ENCODE measurements at places on chromosomes 3 and 15. TPM values are rescaled to one million over a fixed set of nuclear protein-coding genes. Genes with fewer than 3 reads are reported as not detected.

Gene PCSK6
- 0.28 TPM for total RNA-seq

Gene LRTM1
- not detected for total RNA-seq

Gene PRTG
- total RNA-seq, result not detected

Gene TTLL13
- 0.63 TPM for total RNA-seq

DNA sequence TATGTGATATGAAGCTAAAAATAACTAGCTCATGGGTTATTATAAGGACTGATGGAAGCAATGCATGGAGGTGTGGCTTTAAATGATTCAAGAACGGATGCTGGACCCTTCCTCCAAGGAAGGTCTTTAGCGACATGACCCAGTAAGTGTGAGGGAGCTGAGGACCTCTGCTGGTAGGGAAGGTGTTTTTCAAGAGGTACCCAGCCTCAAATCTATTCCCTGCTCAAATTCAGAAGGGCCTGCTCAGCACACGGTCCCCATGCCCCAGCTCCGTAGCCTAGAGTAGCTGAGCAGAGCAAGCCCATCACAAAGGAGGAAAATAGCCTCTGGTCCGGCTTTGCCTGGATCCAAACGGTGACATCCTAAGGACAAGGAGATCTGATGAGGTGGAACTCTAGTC is 266.2 kb upstream of the IGF1R start:
- DNase-seq, result no peak

DNA sequence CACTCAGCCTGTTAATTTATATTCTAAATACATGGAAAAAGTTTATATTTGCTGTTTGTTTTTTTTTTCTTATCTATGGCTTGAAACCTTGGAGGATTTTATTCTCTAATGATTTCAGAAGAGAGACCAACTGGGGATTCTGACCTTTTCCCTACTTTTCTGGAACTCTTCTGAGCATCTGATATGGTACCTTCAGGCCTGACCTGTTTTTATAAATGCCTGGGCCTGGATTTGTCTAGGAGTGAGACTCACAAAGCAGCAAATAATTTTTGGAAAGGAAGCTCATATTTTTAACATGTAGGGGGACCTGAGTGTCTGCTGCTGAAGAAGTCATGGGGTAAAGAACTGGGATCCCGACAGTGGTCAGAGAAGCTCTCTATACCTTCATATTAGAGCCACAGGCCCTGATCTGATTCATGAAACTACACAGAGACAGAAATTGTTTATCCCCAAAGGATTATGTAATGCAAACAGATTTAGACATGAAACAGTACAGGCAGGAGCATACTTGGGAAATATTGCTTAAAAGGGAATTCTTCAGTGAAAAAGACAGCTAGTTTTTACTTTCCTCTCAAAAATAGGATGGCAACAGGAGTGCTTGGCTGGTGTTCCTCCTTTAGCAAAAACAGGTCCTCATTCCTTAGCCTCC is 15.9 kb downstream of the PPM1L start:
- DNase-seq, result no peak

DNA sequence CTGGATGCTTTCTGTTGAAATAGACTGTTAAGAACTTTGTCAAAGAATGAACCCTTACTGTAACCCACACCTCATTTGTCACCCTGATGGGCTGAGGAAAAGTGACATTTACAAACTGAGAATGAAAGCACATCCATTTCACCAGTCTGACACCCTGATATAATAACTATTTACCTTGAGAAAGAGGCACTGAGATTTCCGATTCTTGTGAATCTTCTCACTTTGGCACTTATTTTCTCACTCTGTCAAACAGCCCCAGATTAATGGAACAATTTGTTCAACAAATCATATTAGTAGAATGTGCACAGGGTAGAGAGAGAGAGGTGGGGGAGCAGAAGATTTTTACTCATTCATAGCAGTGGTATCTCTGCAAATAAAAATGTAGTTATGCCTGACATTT is 606.9 kb downstream of the MCTP2 start:
- DNase-seq, result no peak

DNA sequence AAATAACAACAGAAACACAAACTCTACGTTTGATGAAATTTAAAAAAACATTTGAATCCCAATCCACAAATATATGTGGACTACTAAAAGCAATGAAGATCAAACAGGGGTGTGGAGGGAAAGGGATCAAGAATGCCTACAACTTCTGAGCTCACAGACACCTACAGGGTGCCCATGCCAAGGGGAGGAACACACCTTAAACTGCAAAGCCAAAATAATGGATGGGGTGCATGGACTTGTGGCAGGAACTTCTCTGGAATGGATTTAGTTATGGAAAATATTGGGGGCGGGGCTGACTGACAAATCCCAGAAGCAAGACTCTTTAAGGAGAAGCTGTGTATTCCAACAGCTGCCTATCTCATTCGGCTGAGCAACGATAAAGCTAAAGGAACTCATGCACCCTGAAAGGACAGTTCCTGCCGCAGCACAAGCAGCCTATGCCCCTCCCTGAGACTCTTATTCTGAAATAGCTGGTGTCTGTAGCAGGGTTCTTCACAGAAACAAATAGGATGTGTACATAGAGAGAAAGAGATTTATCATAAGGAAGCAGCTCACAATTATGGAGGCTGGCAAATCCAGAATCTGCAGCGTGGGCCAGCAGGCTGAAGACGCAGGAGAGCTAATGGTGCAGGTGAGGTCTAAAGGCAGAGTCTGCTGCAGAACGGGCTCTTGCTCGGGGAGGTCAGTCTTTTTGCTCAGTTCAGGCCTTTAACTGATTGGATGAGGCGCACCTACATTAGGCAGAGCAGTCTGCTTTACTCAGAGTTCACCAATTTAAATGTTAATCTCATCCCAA is 24.5 kb upstream of the PLA2G4D start:
- no peak for DNase-seq

GRCh38 chr15:65394936-65395335 is 17.1 kb upstream of the IGDCC3 start:
- no peak for DNase-seq
